ENCODE measurements at places on chromosomes 7 and 10.
A peak's percentile ranks its signal among the peaks of the same experiment; 100 is the strongest.

- no peak for DNase-seq
Measured at GRCh38 chr7:149448961-149449360, 11.9 kb downstream of the ZNF777 start.

- DNase-seq, result no peak
Measured at GRCh38 chr10:78557433-78557925, 511.3 kb upstream of the ZMIZ1 start.

- DNase-seq, result no peak
Measured at GRCh38 chr7:98702021-98702420, 84.9 kb downstream of the NPTX2 start.

DNA sequence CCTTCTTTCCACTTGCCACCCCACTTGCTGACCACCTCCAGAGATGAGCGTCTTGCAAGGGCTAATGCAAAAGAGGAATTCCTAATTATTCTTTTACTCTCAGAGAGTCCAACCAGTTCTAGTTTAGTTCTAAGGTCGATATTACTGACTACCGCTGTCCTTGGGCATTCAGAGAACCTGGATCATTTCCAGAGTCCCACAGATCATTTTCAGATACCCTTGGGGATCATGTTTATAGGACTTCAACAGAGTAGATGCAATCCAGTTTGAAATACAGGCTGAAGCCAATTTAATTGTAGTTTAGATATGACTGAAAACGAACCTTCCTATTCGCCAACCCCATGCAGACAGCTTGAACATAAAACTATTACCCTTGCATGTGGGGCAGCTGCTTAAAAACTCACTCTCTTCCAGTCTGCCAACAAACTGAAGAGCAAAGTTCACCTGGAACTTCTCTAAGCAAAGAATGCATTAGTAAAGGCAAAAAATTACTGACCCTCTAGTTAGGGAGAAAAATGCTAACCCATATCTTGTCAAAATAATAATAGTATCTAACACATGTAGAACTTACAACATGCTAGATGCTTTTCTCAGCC, 22.4 kb downstream of the CFAP69 start:
- DNase-seq, result no peak

DNA sequence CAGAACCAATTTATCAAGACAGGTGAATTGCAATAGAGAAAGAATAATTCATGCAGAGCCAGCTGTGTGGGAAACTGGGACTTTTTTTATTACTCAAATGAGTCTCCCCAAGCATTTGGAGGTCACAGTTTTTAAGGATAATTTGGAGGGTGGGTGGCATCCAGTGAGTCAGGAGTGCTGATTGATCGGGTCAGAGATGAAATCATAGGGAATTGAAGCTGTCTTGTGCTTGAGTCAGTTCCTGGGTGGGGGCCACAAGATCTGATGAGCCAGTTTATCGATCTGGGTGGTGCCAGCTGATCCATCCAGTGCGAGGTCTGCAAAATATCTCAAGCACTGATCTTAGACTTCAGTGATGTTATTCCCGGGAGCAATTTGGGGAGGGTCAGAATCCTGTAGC, 9.9 kb upstream of the MYO1G start:
- no peak for DNase-seq

DNA sequence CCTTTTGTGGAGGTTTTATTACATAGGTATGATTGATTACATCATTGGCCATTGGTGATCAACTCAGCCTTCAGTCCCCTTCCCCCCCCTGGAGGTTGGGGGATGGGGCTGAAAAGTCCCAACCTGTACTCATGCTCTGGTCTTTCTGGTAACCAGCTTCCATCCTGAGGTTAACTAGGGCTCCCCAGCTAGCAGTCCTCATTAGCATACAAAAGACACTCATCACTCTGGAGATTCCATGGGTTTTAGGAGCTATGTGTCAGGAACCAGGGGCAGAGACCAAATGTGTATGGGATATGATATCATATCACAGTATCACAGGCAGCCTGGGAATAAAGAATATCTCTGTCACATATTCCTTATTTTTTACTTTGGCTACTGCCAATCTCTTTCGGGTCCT, 13.6 kb downstream of the CCSER2 start:
- no peak for DNase-seq

- DNase-seq, result no peak
Measured at GRCh38 chr10:13637303-13637856, 50.6 kb downstream of the PRPF18 start.

GRCh38 chr10:132106431-132106830, 40.7 kb downstream of the JAKMIP3 start:
- no peak for DNase-seq

- DNase-seq, result no peak
Measured at GRCh38 chr10:69218831-69219230, 1.3 kb upstream of the HKDC1 start.

- DNase-seq, result no peak
Measured at GRCh38 chr10:24228642-24229041, 19.7 kb downstream of the KIAA1217 start.

DNA sequence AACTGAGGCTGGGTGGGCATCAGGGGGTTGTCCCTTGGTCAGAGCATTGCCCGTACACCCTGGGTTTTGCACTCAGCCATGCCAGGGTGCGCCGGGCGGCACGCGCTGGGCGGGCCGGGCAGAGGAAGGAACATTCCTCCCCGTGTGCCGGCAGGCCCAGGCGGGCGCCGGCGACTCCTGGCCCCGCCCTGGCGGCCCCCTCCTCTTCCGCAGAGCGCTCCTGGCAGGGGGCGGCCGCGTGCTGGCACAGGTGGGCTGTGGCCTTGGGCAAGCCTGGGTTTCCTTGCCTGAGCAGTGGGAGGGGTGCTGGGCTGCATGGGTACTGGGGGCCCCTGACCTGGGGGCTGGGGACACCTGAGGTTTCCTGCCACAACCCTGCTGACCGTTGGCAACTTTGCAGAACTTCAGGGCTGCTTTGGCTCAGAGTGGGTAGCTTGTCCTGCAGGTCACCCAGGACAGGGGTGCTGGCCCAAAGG, 3.9 kb downstream of the LFNG start:
- no peak for DNase-seq

- DNase-seq, result no peak
Measured at GRCh38 chr10:103125323-103126267, 67.5 kb downstream of the NT5C2 start.

DNA sequence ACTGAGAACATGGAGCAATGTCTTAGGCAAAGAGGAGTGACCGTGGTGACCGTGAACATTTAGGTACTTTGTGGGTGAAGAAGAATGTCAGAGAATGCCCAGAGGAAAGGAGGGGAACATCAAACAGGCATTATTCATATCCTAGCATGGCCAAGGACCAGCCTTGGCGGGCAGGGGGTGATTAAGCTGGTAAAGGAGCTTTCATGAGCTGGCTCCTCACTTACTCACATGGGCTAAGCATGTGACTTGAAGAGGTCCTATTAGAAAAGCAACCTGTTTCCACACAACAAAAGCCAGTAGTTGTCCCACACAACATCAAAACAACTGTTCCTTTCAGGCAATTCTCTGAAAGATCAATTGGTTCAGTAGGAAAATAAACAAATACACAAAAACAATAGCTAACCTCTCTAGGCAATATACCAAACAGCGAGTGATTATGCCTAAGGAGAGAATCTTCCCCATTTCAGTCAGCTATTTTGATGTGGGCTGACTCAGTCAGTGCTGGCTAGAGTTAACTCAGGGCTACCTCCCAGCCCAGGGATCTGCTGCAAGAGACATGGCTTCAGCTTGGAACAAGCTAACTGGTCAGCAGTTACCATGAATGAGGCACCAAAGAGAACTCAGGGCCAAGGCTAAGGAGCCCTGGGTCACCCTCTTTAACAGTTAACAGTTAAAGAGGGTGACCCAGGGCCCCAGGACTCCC, 283.5 kb downstream of the ARHGAP12 start:
- DNase-seq, result no peak

DNA sequence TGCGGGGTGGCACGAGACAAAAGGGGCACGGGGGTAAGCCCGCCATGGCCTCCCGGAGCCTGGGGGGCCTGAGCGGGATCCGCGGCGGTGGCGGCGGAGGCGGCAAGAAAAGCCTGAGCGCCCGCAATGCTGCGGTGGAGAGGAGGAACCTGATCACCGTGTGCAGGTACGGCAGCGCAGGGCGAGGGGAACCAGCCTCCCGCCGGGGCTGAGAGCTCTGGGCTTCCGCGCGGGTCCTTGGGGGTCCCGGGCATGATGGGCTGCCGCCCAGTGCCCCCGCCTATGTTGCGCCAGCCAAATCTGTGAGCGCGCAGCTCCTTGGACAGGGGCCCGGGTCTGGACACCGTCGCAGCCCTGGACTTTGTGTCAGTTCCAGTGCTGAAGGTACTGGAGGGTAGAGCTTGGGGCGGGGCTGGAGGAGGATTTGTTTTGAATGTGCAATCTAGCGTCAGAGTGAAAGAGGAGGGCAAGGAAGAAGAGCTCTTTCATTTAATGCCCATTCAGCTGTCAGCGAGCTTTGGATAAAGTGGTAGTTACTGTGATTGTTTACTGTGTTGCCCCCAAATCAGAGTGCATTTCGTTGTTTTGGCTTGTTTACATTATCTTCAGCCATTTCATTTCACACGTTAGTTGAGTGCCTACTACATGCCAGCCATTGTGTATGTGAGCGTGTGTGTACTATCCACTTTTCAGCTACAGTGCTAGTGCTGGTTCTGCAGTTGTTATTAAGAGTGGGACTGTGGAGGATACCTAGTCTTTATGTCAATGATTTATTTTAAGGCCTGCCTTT, 777 bp downstream of the RUNDC3B start:
- no peak for DNase-seq

- DNase-seq, result no peak
Measured at GRCh38 chr10:36441557-36441956, 683.8 kb upstream of the ANKRD30A start.

DNA sequence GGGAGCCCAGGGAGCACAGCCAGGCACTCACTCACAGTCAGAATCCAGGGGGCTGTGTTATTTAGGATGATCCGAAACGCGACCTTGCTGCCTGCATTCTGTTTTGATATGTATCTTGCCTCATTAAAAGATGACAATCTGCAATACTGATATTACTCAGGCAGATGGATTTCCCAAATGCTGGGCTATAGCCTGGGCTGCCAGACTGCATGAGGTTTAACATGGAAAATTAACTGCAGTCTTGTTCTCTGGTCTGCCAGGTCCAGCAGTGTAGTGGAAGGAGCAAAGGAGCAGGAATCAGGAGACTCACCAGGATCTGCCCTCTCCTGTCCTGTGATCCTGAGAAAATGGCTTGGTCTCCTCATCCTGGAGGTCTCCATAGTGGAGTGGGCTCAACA, 258.1 kb downstream of the PAXIP1 start:
- DNase-seq, result no peak

GRCh38 chr7:148598351-148598750, 7.8 kb downstream of the C7orf33 start:
- DNase-seq, result no peak

DNA sequence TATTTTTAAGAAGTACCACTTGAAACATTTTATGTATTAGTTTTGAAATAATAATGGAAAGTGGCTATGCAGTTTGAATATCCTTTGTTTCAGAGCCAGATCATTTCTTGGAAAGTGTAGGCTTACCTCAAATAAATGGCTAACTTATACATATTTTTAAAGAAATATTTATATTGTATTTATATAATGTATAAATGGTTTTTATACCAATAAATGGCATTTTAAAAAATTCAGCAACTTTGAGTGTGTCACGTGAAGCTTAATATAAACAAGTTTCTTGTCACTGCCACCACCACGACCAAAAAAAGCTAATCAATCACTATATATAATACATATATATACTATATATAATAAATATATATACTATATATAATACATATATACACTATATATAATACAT, 4.8 kb downstream of the IL6 start:
- DNase-seq, result no peak

GRCh38 chr7:41067576-41067975, 635.3 kb downstream of the INHBA start:
- no peak for DNase-seq

GRCh38 chr10:133568287-133568614, 2.9 kb upstream of the SYCE1 start:
- DNase-seq, result no peak

DNA sequence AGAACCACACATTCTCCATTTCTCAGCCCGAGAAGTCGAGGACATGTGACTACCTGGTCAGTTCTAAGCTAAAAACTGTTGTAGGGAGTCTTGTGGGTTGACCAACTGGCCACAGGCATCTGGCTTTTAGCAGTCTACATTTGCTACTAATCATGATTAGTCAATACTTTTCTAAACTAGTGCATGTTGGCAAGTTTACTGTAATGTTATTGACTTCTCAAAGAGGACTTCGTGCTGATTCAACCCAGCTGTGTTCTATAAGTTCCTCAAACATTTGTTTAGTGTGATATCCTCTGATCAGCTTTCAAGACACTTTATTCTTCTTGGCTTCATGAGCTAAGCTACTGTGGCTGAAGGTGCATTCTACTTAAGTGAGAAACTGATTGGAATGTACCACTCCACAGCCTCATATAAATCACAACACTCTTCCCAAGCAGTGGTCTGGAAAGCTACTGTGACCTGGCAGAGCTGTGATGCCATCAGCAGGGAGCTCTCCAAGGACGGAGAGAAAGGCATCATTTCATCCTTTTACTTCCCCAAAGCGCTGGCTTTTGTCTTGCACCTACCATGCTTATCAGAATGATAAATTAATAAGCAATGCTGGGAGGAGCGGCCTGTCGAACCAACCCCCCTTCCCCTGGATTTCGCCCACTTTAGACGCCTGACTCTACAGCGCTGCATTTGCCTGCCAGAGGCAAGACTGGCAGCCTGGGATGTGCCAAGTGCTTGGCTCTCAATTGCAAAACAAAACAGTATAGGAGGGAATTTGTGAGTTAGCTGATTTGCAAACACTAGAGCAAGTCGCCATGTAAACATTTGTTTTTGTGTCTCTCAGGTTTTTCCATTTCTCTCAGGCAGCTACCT, 206.7 kb upstream of the PLXNA4 start:
- peak; percentile 94 for DNase-seq

DNA sequence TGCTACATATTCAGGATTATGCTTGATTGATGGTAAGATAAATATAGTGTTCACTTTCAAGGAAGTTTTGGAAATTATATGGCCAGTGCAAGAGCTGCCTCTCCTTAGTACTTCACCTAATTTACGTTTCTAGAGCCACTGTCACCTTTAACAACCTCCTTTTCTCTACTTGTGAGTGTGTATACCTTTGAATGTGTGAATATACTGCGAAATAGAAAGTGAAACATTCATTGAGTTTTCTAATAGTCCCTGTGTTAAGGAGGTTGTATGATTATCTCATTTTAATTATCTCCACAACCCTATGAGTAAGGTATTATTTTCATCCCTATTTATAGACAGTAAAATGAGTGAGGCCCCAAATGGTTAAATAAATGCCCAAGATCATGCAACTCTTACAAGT, 1050.5 kb downstream of the XPNPEP1 start:
- DNase-seq, result no peak

- no peak for DNase-seq
Measured at GRCh38 chr7:3564231-3564630, 263.2 kb downstream of the SDK1 start.

GRCh38 chr10:31953080-31953479, 24.4 kb upstream of the ARHGAP12 start:
- DNase-seq, result no peak

- no peak for DNase-seq
Measured at GRCh38 chr7:2065528-2065927, 167.2 kb downstream of the MAD1L1 start.

- DNase-seq, result no peak
Measured at GRCh38 chr10:106557951-106558733, 606.4 kb downstream of the SORCS1 start.
